ENCODE measurements at places on chromosomes 3 and 15. TPM values are rescaled to one million over a fixed set of nuclear protein-coding genes. Genes with fewer than 3 reads are reported as not detected.

Gene WDR73
- 25.5 TPM for total RNA-seq

Gene LRRC34
- total RNA-seq, result 1.1 TPM

Gene TMEM40
- total RNA-seq, result not detected

DNA sequence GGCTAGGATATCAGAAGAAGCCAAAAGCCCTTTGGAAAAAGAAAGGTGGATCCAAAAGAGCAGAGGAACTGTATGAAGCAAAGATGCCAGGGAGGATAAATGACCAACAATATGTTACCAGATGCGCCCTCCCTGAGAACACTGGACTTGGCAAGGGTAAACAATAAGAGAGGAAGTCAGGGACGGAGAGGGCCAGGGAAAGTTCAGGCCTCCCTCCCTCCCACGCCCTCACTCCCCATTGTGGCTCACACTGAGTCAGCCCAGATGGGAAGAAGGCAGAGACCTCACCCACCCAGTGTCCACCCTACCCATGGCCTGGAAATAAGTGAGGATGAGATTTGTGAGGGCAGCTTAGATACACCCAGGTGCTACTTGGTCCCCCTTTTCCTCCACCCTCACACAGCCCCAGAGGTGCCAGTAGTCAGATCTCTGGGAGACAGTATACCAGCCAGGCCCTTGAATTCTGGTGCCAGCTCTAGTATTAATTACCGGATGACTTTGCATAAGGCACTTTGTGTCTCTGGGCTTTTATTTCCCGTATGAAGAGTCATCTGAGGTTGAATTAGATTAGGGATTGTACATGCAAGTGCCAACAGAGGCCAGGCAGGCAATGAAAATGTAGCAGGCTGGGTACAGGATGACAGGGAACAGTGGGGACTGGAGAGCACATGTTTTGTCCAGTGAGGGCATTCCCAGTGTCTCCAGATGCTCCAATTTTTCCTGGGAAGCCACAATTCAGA, 35.1 kb upstream of the FRMD4B start:
- DNase-seq, result no peak

DNA sequence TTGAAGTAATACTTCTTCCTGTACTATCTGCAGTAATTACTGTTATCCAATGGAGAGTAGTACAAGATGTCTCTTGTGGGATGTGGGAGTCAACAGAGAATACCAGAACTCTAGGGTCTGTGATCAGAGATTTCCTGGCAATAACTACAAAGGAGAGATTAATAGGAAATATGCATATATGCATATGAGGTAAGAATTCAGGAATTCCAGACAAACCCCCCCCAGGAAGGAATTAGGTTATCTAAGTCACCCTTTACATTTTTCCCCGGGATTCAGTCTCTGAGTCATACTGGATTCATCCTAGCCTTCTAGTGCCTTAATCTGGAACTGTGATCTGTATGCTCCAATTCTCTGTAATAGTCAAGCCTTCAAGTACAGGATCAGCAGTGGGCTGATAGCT, 49.4 kb downstream of the GTF2E1 start:
- peak; percentile 80 for DNase-seq

DNA sequence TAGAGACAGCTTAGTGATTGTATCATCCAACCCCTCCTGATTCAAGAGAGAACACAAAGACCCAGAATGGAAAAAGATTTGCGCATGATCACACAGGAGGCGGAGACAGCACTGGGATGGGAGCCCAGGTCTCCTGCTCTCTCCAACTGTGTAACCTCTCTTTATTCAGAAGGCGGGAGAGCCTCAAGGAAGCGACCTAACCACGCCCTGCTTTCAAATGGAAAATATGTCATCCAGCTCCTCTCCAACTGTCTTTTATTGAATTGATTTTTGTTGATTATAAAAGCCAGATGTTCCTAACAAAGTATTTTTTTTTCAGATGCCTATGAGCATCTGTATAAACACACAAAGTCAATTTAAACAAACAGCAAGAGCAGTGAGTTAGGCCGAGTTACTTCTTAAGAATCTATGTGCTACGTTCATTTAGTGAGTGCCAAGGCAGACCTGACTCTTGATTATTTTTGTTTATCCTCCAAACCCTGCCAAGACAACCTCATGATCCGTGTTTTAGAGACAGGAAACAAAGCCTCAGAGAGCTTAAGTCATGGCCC, 74.5 kb downstream of the BFSP2 start:
- peak; percentile 89 for DNase-seq

- no peak for DNase-seq
Measured at GRCh38 chr3:136678981-136679380, 73.2 kb downstream of the STAG1 start.

Measured in IMR-90 (cell line).